Activated CD8-positive, alpha-beta memory T cell treated with anti-CD3 and anti-CD28 coated beads for 48 hours (primary cell): ENCODE measurements at places on chromosomes 7 and 10.

DNA sequence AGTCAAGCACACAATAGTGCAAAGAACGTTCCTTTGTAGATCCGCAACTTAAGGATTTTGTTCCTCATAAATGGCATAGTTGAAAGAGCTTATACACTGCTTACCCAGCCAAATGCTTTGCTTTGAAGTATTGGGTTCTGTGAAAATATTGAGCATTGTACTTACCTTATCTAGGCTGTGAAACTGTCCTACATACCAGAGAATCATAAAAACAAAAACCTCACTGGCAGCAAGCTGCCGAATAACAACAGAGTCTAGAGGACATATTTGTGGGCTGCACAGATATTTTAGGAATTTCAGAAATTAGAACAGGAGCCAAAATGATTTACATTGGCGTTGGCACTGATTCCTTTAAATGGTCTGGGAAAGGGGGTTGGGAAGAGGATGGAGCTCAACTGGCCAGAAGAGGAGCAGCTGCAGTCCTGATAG lies 174.8 kb downstream of the RTKN2 start:
- no peak for DNase-seq

DNA sequence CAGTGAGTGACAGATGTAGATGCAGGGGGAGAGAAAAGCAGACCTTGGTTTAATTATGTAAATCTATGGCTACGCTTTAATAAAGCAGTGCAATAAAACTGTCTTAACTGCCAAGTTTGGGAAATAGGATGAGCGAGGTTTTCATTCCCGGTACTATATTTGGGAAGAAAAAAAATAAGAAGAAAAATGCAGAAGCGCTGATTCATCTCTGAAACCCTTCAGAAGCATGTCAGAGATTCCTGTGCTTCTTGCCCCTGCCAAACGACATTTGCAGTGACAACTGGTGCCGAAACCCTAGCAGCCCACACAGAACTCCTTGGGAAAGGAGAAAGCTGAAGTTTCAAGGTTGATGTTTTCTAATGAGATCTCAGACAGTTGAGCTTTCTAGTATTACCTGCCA lies 380.7 kb downstream of the REEP3 start:
- no peak for DNase-seq

DNA sequence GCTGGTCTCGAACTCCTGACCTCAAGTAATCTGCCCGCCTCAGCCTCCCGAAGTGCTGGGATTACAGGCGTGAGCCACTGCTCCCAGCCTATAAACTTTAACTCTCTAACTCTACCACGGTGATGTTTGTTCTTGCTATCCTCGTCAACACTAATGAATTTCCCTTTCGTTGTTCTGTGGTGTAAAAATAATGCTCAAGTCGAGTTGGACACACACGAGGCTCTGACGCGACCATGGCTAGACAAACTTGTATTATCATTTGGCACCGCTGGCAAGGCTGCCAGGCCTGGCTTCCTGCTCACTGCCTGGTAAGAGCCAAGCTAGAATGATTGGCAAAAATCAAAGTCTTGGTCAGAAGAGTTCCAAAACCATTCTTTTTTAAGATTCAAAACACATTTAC lies 167.0 kb upstream of the KLF6 start:
- DNase-seq: no peak

- no peak for DNase-seq
Observed at GRCh38 chr10:32937911-32938424, 20.1 kb downstream of the ITGB1 start.

DNA sequence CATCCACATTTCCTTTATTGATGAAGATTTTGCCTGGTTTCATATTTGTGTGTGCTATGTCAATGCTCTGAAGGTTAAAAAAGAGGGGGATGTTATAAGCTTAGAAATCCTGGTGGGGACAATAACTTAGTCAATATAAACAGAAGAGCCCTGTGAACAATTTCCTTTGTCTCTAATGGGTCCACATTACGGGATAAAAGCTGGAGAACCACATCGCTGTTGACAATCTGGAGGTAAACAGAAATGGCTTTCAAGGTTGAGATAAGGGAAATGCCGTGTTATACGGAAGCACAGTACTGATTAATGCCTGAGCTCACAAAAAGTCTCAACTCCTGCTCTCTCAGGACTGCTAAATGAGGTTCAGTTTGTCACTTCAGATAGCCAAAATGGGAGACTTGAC lies 16.8 kb downstream of the ASAH2 start:
- no peak for DNase-seq

GRCh38 chr7:3591944-3592343 lies 290.9 kb downstream of the SDK1 start:
- no peak for DNase-seq

DNA sequence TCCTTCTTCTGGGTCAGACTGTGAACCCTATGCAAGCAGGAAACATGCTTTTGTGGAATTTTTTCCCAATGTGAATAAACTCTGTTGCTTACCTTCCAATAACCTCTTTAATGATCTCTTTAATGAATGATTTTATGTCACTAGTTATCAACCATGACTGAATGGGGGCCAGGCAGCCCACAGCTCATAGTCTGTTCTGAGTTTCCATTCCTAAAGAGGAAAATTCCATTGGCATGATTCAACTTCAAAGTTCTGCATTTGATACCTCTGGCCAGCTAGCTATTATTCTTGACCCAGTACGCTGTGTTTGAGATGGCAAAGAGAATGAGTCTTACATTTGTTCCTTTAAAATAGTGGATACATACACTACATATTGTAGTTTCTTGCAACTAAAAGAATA lies 867.8 kb upstream of the CELF2 start:
- DNase-seq: no peak

GRCh38 chr7:99782012-99782953 lies 1.7 kb downstream of the CYP3A4 start:
- no peak for DNase-seq

GRCh38 chr7:1520539-1521234 lies 9.8 kb upstream of the MAFK start:
- DNase-seq: no peak

GRCh38 chr10:15605740-15606369 lies 113.9 kb downstream of the ITGA8 start:
- no peak for DNase-seq

GRCh38 chr10:112115781-112116385 lies 67.7 kb downstream of the GPAM start:
- DNase-seq: no peak

- no peak for DNase-seq
Observed at GRCh38 chr7:54397836-54398612, 144.2 kb upstream of the VSTM2A start.

- no peak for DNase-seq
Observed at GRCh38 chr7:50363327-50364060, 59.0 kb downstream of the IKZF1 start.

DNA sequence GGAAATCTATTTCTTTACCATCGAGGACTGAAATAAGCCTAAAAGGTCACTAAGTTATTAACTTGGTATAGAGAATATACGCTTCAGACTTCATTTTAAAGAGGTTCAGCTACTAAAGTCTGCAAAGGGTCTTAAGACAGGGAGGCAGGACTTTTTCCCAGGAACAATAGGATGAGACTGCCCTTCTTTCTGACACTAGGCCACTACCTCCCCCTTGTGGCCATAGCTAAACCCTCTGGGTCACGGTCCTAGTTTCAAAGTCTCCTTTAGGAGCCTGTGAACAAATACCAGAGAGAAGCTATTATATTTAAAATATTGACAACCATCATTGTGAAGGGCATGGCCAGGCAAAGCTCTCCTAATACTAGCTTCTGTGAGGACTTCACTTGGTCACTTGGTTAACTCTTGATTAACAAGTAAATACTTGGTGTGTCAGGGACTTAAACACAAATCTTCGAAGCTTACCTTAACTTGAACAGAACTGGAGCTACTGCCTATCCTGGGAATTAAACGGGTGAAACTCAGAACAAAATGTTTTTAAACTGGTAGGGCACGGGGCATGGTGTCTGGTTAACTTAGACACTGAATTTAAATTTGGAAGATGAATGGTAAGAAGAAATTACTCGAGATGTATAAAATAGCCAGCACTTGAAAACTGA lies 75.6 kb downstream of the CCDC6 start:
- DNase-seq: no peak

- no peak for DNase-seq
Observed at GRCh38 chr7:25854608-25855497, 297.1 kb upstream of the NFE2L3 start.

- DNase-seq: no peak
Observed at GRCh38 chr7:2438775-2439174, 35.4 kb downstream of the CHST12 start.
